ENCODE measurements at places on chromosomes 4 and X. TPM values are rescaled to one million over a fixed set of nuclear protein-coding genes. Genes with fewer than 3 reads are reported as not detected.

DNA sequence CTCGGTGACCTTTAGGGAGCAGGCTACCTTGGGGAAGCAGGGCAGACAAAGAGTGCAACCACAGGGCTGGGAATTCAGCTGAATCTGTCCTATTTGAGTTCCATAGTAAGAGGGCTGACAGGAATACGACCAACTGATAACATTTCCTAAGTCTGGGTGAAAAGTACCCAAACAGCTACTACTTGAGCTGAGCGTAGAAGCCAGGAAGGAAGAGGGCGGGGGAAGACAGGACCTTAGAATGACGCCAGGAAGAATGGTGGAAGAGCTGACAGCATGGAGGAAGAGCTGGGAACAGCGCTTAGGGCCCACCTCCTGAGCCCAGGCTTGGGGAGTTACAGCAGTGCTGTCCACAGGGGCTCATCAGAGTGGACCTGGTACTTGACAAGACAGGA lies 14.4 kb downstream of the MECP2 start:
- DNase-seq, result no peak

HOPX gene
- polyA plus RNA-seq, result 10.0 TPM

GRCh38 chr4:7166981-7167700 lies 25.2 kb upstream of the SORCS2 start:
- no peak for DNase-seq

- DNase-seq, result peak; percentile 12
Measured at GRCh38 chrX:133215747-133216146, 2.4 kb downstream of the TFDP3 start.

MUC7 gene
- not detected for polyA plus RNA-seq
